AML-193 (cell line): ENCODE measurements at places on chromosomes 7 and 10.

GRCh38 chr10:126011995-126012394, 115.6 kb downstream of the FANK1 start:
- no peak for DNase-seq

- no peak for DNase-seq
Observed at GRCh38 chr7:91342346-91342745, 78.1 kb downstream of the FZD1 start.

DNA sequence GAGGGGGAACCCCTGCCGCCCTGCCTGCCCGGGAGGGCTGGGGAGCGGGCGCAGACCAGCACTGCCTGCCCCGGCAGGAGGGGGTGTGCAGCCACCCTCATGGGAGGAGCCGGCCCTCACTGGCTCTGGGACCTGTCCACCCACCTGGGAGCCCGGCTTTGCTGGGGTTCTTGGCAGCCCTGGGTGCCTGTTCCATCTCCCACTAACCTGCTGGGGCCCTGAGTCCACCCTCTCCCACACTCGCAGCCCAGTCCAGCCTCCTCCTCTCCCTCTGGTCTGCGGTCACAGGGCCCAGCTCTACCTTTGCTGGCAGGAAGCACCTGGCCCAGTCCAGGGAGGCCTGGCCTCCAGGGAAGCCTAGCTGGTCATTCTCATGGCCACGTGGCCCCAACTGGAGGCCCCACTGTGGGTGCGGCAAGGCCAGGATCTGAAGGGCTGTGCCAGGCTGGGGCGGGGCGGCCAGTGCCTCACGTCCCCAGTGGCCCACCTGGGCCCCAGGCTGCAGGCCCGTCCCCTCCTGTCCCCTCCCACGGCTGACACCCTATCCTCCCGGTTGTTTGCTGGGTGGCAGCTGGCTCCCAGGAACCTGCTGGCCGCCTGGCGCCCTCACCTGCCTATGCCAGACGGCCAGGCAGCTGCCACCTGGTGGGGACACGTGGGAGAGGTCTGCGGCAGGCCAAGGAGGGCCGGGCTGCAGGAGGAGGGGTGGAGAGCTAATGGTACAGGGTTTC, at the start of gene TMEM184A:
TSS of gene TMEM184A (minus strand) at position 393 of the 731 bp plus-strand sequence. CDS start 721 bp downstream, outside the sequence.
- DNase-seq, result no peak

GRCh38 chr10:79106256-79107050, 37.7 kb downstream of the ZMIZ1 start:
- no peak for DNase-seq

DNA sequence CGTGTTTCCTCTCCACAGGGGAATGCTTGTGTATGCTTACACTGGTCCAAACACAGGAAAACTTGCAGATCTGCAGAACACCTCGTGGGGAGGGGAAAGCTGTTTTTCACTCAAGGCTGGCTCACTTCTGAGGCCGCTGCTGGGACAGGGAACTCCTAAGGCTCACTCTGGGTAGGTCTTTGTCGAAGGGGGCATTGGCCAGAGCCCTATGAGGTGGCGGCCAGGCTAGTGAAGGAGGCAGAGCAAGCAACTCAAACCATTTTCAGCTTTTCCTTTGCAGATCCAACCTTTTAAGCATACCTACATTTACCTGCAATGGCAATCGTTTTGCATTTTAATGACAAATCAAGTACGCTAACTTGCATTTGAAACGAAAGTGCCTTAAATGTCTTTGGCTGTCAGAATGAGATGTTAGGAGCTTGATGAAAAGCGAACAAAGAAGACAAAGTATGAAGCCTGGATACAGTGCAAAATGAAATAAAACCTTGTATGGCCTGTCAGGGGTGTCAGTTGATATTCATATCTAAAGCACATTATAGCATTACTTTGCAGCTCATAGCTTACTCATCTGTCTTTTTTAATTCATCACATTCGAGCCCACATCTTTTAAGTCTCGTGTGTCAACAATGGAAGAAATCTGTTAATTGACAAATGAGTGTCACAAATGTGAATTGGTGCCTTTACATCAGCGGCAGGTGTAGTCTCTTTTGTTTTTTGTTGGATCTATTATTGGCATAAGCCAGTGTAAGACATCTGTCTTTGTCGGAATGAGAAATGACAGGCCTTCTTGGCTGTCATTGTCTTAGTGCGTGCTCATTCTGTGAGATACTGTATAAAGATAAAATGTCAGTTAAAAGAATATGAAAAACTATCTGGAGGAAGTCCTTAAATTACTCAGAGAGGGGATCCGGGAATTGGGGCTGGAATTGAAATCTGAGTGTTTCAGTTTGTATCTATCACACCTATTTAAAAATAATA, 30.5 kb downstream of the LRMDA start:
- DNase-seq, result no peak

GRCh38 chr7:66758950-66759628, 18.6 kb downstream of the RABGEF1 start:
- DNase-seq, result peak; percentile 98

DNA sequence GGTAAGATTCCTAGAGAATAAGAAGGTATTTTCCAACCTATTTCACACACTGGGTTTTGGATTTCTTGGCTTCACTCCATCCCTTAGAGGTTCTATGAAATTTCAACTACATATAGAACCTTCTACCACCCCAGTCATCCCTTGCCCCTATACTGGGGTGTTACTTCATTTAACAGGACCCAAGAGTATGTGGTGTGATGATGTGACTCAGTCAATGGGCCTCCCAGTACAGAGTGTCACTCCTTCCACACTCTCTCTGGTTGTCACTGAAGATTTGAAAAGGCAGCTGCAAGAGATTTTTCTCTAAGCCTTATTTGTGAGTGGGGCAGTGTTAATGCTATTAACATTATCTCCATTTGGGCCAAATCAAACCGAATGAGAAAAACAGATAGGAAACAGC, 33.5 kb downstream of the FGFBP3 start:
- no peak for DNase-seq

- DNase-seq, result no peak
Observed at GRCh38 chr7:69906283-69906995, 308.2 kb downstream of the AUTS2 start.

GRCh38 chr10:3415878-3416605, 243.5 kb upstream of the PITRM1 start:
- no peak for DNase-seq

GRCh38 chr7:66903360-66904062, 17.5 kb upstream of the TMEM248 start:
- no peak for DNase-seq

DNA sequence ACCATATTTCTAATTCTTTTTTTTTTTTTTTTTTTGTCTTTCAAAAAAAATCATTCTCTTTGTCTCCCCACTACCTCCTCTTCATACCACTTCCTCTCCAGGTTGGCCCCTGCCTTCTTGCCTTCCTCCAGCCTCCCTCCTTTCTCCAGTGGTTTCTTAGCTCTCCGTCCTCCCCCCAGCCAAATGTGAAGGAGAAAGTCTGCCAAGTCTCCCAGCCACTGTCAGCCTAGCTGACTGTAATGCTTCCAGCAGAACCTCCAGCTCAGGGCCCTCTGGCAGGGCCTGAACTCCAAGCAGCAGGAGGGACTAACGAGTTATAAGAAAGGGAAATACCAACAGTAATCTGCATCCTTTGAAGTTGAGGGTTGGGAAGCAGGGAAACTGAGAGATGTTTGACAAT, 35.5 kb upstream of the BICC1 start:
- no peak for DNase-seq

DNA sequence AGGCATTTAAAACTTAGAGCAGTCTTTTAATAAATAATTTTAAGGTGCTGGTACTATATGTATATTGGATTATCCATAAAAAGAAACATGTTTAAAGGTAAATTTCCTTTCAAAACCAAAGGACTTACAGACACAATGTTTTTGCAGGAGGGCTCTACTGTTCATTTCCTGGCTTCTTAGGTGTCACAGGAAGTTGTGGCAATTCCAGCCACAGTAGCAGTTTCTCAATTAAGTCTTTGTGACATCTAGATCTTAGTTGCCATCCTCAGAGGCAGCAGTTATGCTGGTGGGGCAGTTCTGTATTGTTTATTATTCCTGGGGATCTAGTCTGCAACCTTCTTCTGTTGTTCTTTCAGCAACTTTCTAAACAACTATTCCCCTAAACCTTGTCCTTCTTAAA, 460.1 kb downstream of the MAGI2 start:
- DNase-seq, result no peak
